Liver (tissue), 10 donors: ENCODE measurements at places on chromosomes 4 and X.

DNA sequence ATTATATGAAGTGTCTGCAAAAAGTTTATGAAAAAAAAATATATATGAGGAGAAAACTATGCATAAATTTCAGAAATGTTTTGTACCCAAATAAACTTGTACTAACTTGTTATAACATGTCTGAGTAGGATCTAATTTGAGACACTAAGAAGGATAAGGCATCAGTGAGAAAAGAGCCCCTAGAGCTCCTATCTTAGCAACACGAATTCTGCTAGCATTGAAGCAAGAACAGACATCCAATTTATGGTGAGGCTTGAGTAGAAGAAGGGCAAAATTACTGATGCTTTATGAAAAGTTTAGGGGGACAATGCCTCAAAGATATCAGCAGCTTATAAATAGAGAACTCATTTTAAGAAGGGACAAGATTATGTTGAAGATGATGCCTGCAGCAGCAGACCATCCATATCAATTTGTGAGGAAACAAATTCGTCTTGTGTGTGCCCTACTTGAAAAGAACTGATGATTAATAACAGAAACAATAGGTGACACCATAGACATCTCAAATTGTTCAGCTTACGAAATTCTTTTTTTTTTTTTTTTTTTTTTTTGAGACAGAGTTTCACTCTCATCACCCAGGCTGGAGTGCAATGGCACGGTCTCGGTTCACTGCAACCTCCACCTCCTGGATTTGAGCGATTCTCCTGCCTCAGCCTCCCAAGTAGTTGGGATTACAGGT, 35.7 kb upstream of the ADAM29 start:
- no peak for DNase-seq

DNA sequence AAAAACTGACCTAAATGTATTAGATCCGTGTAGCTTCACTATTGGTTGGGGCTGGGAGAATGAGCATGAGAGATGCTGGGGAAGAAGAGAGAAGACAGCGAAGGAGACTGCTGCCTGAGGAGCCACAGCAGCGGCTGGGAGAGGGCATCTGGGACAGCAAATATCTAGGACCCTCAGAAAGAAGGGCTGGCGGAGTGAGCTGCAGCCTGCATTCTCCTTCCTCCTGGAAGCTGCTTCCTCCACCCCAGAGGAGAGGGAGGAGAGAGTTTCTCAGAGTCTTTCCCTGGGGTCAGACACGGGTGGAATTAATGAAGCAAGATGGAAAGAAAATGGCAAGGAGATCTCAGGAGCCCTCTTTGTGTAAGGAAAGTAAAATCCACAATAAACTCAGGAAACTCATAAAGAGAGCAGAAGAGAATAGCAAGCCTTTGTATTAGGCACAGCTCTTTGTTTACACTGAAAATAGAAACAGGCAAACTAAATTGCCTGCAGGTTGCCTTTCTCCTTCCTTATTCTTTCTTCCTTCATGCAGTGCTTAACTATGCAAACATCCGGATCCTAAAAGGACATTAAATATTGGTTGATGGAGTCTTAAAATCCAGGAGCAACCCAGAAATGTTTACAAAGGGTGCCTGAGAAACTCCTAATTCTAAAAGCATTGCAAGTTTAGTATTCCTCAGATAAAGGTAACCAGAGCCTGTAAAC, 130.3 kb upstream of the GALNT7 start:
- no peak for DNase-seq

GRCh38 chr4:138555108-138555507, 313.0 kb upstream of the SLC7A11 start:
- DNase-seq, result no peak

- no peak for DNase-seq
These were observed 110.5 kb downstream of the ANXA3 start for GRCh38 chr4:78661921-78662521.

GRCh38 chr4:183746305-183747229, 87.5 kb downstream of the TRAPPC11 start:
- DNase-seq, result no peak

DNA sequence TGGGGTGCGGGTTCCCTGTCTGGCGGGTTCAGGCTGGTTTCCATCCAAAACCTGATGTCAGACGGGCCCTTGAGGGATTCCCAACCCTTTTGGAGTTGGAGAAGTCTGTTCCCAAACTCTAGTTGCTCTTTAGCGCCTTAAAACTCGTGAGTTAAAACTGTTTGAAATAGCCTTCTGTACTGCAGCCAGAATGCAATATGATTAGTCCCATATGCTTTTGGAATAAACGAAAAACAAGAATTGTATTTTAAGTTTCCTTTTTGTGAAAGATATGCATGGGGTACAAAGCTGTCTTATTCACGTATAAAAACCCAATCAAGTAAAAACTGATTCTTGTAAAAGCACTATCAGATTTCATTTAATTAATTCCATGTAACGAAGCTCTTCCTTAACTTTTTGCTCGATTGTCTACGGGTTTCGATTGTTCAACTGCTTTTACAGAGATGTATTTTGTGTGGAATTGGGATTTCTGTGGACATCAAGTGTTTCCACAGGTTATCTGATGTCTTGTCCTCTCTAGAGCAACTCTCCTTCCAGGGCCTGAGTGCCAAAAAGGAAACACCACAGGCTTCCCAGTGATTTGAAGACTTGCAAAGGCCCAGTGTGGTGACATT, 49.5 kb downstream of the CLDN34 start:
- no peak for DNase-seq

DNA sequence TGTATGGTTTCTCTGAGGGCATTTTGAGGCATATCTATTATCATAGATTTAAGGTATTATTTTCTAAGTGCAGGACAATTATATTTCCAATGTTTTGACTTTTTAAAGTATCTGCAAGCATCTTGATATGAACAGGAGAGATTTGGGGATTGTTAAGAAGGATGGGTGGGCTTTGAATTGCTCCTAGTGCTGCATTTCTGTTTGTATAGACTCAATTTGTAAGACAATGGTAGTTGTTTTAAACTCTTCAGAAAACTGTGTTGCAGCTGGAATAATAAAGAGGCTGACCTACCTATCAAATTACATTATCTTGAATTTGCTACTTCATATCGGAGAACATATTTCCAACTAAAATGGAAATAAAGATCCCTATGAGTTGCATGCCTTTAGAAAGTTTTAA, 570.3 kb downstream of the ADGRL3 start:
- no peak for DNase-seq

DNA sequence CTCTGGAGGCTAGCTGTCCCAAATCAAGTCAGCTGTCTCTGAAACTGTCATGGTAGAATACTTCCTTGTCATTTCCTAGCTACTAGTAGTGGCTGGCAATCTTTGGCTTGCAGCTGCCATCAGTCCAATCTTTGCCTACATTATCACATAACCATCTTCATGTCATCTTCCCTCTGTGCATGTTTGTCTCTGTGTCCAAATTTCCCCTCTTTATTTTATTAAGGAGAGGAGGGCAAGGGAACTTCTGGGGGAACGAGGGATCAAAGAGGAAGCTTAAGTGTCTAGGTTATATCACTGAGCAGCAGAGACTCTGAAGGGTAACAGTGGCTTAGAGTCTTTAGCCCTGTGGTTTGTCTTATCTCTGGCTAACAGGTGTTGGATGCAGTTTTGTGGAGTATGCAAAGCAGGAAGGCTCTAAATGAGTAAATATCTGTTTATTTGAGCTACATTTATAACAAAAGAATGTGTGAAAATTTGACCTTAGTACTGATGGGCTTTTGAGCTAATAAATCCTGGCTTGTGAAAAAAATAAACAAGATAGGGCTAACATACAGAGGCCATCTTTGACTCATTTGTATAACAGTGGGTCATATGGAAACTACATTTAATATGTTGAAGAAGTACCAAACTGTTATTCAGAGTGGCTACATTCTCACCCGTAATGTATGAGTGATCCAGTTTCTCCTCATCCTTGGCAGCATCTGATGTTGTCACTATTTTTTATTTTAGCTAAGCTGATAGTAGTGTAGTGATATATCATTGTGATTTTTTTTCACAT, 49.4 kb upstream of the ENOX2 start:
- DNase-seq, result no peak

DNA sequence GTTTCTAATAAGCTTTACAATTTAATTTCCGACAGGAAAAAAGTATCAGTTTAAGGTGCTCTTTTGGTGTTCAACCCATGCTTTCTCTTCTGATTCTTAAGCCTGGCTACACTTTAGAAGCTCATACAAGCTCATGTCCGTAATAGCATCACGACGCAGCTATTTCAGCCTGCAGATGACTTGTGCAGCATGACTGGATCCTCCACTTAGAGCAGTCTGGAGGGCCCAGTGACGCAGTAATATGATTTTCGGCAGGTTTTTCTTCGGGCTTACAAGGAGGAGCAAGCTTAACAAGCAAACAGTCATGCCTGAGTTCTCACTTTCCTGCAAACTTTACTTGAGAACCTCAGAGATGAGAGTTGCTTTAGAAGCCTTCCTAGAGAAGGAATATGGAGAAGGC, 85.3 kb upstream of the MAML3 start:
- DNase-seq, result no peak

- DNase-seq, result no peak
These were observed 34.2 kb downstream of the TAPT1 start for GRCh38 chr4:16192057-16192456.

DNA sequence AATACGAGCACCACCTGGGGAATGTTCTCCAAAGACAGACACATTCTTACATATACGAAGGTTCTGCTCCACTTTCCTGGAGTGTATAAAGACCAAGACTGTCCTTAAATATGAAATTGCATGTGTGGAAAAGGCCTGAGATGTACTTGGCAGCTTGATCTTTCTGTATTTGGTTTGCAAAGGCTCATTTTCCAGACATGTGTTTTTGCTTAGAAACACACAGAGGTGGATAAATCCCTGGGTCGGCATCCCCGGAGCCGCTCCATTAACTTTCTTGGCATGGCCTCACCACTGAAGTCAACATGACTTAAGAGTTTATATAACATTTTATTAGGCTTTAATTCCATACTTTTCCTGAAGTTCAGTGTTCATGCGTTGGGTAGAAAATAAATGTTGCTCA, 239.4 kb downstream of the LDB2 start:
- no peak for DNase-seq

- DNase-seq, result no peak
These were observed 205.9 kb downstream of the CBR4 start for GRCh38 chr4:168804146-168804545.

DNA sequence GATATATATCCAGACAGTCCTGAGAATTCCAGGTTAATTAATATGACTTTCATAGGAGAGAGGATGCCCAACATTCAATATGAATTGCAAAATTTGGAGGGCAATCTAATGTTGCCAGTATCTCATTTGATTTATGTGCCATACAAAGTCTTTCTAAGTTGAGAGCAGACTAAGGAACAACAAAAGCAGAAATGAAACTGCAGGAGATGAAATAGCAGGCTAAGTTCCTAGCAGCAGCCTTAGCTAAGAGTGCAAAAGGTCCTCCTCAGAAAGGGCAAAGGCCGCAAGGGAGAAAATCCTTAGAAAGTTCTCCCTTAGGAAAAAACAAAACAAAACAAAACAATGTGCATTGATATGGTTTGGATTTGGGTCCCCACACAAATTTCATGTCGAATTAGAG, 602.9 kb upstream of the HTR2C start:
- DNase-seq, result no peak

DNA sequence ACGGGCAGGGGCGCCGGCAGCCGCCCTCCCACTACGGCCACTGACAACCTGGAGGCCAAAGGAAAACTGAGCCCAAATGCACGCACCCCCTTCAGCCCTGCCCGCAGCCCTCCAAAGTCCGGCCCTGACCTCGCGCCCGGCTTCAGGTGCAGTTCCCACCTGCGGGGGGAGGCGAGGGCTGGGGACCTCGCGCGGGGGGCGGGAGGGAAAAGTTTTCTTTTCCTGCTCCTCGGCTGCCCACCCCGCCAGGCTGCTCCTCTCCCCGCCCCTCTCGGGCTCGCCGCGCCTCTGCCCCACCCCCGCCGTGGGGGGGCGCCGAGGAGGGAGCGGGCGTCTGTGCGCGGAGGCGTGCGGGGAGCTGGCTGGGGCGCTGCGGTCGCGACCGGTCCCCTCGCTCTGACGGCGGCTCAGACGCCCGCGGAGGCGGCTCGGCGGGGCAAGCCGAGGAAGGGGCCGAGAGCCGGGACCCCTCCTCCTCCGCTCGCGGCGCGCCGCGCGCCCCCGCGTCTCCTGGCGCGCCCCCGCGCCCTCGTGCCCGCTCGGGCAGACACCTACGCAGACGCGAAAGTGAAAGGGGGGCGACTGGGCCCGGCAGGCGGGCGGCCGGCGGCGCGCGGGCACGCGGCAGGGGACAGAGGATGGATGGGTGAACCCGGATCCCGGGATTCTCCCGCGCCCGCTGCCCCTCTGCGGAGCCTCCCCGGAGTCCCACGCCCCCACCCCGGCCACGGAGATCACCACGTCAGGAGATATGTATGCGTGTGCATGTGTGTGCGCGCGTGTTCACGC, 3.1 kb upstream of the NR3C2 start:
- DNase-seq, result peak; percentile 42

- peak; percentile 35 for DNase-seq
These were observed 608 bp downstream of the TAF1 start for GRCh38 chrX:71366674-71367256.

- no peak for DNase-seq
These were observed 22.8 kb upstream of the MAML3 start for GRCh38 chr4:140176735-140177134.

DNA sequence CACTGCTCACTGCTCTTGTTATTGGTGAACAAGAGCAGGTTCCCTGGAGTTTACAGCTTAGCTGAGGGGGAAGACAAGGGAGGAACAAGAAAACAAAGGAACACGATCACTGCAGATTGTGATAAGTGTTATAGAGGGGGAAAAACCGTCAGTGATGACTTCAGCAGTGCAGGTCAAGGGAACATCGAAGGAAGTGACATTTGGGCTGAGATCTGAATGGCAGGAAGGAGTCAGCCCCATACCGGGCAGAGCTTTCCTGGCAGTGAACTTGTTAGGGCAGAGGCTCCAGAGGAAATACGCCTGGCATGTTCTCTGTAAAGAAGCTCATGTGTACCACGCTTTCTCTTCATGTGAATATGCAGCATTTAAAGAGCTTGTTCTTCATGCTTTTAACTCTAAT, 78.1 kb downstream of the LDB2 start:
- DNase-seq, result no peak

- DNase-seq, result no peak
These were observed 25.9 kb downstream of the NOP14 start for GRCh38 chr4:2937146-2937857.

DNA sequence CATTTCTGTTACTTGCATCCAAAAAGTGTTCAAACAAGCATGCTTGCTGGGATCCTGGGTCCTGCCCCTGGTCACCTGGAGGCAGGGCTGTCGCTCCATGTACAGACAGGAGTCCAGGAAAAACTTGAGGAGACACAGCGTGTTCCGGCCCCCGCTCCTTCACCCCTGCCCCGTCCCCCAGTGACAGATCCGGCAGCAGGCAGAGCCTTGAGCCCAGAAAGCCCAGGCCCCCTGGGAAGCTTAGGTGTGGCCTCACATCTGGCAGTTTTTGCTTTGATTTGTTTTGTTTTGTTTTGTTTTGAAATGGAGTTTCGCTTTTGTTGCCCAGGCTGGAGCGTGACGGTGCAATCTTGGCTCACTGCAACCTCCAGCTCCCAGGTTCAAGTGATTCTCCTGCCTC, 67.0 kb downstream of the TRMT44 start:
- no peak for DNase-seq

GRCh38 chr4:113584407-113585150, 177.0 kb downstream of the CAMK2D start:
- DNase-seq, result no peak
